Stimulated activated CD4-positive, alpha-beta T cell treated with anti-CD3 and anti-CD28 coated beads, Interleukin-12 subunit alpha, Interleukin-12 subunit beta, amount 100 ng/mL, for 24 hours (primary cell): ENCODE measurements at places on chromosomes 5 and 9.

- DNase-seq: no peak
Observed at GRCh38 chr5:162187371-162187770, 119.8 kb downstream of the GABRG2 start.

GRCh38 chr5:135020111-135020895 lies 13.7 kb downstream of the PITX1 start:
- no peak for DNase-seq

- DNase-seq: no peak
Observed at GRCh38 chr5:119363271-119363670, 7.5 kb downstream of the TNFAIP8 start.

- DNase-seq: no peak
Observed at GRCh38 chr9:20573023-20573422, 49.3 kb downstream of the MLLT3 start.

- DNase-seq: no peak
Observed at GRCh38 chr9:117010061-117010460, 323.0 kb downstream of the TRIM32 start.

- no peak for DNase-seq
Observed at GRCh38 chr9:20921362-20921761, 110.1 kb downstream of the HACD4 start.

- no peak for DNase-seq
Observed at GRCh38 chr5:56142233-56142613, 90.9 kb downstream of the ANKRD55 start.

GRCh38 chr5:172420235-172420939 lies 33.9 kb downstream of the SH3PXD2B start:
- DNase-seq: no peak

DNA sequence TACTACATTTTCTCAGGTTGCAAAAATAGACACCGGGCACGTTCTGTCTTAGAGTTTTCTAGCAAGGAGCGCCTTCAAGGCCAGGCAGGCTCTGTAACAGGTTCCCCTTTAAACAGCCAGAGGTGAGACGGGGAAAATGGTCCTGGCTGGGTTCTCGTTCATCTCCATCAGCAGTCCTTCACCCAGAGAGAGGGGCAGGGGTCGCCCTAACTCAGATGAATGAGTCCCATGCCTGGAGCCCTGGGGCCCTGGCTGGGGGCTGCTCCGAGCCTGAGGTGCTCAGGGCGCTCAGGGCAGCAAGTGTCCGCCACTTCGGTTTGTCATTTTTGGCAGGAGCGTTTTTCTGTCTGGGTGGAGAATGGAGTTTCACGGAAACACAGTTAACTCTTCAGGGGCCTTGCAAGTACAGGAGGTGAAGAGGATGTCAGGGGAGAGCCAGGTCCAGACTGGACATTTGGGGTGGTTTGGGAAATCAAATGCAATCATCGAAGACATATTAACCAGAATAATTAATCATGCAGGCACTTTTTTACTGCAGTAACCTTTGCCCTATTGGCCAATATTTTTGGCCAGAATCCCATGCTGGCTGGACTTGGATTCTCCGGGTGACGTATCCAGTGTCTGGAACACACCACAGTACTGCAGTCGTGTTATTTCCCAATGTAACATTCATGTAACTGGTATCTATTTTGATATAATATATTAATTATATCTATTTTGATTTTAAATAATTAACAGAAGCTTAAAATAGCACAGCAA lies 2.9 kb downstream of the NTNG2 start:
- no peak for DNase-seq

- DNase-seq: peak; percentile 28
Observed at GRCh38 chr5:140632366-140633020, 482 bp downstream of the CD14 start.

GRCh38 chr9:111599092-111599954 lies at the start of gene PTGR1:
Gene PTGR1, minus strand, starts transcription at chr9:111599647. Its CDS starts 2,225 bp downstream, at chr9:111597422.
- peak; percentile 11 for DNase-seq

DNA sequence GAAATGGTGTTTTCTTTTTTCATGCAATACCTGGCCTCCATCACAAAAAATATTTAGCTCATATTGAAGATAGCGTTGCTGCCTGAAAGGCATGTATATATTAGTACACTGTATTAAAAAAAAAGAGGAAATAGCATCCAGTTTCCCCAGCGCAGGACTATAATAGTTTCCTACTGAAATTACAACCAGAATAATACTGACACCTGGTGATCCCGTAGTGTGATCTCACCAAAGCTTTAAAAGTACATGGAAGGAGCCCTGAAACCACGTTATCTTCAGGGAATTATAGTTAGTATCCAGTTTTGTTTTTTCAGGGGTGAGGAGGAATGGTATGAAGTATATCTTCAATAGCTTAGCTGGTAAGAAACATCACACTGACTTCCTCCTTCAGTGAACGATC lies 264.9 kb downstream of the CD180 start:
- no peak for DNase-seq

GRCh38 chr5:136132087-136132486 lies 558 bp upstream of the SMAD5 start:
- no peak for DNase-seq

GRCh38 chr5:80239680-80240367 lies 16.0 kb downstream of the SERINC5 start:
- DNase-seq: no peak

DNA sequence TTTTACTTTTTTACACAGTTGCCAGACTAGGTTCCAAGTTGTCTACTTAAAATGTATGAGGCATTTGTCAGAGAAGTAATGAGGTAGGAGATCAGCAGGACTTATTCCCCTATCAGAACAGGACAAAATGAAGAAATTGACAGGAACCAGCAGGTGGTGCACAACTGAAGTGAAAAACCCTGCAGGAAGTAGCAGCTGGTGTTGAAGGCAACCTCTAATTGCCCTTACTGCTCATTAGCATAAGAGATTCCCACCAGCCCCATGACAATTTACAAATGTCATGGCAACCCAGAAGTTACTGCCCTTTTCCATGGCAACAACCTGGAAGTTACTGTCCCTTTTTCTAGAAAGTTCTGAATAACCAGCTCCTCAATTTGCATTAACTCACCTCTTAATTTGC lies 5.4 kb downstream of the PCDHB15 start:
- no peak for DNase-seq

DNA sequence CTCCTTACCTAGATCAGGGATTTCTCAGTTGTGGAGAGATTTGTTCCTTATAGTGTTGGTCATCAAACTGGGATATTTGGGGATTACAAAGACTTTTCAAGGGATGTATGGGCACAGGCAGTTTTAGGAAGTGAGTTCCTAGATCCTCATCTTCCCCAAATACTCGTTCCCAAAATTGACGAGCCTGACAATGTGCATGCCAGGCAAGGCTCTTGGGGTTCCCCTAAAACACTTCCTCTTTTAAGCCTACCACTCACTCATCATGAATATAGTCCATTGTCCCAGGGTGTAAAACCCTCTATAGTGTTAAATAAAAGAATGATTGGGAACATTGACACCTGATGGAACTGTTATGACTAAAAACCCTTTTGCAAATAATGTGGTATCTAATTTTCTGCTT lies 26.4 kb downstream of the PDCD1LG2 start:
- DNase-seq: no peak

DNA sequence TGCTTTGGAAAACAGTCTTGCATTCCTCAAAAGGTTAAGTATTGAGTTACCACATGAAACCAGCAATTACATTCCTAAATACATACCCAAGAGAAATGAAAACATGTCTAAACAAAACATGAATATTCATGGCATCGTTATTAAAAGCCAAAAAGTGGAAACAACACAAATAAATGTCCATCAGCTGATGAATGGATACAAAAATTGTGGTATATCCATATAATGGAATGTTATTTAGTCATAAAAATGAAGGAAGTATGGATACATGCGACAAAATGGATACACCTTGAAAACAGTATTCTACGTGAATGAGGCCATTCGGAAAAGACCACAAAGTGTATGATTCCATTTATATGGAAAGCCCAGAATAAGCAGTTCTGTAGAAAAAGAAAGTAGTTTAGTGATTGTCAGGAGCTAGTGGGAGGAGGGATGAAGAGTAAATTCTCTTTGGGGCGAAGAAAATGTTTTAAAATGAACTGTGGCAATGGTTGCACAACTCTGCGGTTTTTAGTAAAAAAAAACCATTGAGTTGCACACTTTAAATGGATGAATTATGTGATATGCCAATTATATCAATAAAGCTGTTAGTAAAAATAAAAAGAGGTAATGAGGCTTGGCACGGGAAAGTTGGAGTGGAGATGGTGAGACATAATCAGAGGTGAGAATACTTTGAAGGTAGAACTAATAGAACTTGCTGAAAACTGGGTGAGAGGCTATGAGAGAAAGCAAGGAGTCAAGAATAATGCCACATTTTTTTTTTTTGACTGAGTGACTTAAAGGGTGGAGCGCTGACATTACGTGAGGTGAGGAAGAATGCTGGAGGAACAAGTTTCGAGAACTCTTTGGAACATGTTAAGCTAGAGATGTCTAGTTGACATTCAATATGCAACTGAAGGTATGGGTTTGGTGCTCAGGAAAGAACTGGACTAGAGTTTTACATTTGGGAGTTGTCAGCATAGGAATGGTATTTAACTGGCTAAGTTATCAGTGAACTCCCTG lies 194.9 kb upstream of the ZNF608 start:
- DNase-seq: no peak

GRCh38 chr9:120210274-120210673 lies 369.7 kb downstream of the CDK5RAP2 start:
- no peak for DNase-seq

GRCh38 chr5:138180183-138180782 lies 1.4 kb downstream of the KIF20A start:
- no peak for DNase-seq

DNA sequence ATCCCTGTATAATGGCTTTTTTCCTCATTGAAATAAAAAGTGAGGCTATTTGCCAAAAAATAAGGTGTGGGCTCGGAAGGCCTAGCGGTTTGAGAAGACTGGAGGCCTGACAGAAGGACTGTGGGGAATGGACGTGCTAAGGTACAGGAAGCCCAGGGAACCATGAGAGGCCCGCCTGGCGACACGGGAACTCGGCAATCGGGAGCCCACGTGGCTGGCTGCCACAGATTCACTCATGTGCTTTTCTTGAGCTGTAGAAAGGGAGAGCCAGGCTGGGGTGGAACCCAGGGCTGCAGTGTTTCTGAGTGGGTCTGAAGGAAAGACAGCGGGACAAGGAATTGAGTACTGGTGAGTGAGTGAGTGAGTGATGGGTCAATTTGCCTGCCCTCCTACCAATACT lies 11.9 kb upstream of the DDX41 start:
- no peak for DNase-seq

DNA sequence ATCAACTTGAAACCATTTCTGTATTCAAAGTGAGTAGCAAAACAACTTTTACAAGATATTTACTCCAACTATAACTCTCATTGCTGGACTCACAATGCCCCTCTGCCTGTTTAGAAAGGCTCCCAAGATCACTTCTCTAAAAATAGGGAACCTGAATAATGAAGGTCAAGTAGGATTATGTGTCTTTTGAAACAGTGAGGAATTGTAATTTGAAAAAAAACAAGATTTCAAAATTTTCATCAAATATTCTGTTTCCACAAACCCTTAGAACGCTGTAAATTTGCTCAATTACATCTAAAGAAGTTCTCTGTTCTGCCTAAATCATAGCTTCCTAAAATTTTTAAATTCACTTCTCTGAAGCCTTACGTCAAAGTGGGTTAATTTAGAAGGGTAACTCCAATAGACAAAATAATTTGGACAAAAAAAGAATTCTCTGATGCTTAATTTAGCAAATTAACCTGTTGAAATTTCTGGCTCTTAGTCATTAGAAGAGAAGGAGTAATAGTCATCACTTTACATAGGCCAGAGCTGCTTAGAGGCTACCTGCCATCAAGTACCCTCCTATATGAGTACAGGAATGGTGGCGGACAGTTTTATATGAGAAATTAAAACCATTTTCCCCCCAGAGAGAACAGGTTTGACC lies 4.0 kb downstream of the ELL2 start:
- DNase-seq: no peak

DNA sequence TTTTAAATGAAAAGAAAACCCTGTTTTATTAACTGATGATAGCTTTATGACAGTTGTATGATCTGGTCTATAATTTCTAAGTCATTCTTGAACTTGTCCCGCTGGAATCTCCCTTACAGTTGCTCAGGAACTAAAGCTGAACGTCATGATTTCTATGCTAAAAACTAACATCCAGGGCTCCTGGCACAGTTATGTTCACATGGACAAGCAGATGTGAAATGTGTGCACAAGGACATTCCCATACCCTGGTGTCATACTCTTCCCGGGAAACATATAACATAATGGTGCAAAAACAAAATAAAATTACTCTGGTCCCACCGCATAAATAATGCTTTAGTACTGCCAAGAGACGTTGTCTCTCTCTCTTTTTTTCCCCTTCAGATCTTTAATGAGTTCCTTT lies 134.9 kb downstream of the PRDM6 start:
- DNase-seq: no peak

DNA sequence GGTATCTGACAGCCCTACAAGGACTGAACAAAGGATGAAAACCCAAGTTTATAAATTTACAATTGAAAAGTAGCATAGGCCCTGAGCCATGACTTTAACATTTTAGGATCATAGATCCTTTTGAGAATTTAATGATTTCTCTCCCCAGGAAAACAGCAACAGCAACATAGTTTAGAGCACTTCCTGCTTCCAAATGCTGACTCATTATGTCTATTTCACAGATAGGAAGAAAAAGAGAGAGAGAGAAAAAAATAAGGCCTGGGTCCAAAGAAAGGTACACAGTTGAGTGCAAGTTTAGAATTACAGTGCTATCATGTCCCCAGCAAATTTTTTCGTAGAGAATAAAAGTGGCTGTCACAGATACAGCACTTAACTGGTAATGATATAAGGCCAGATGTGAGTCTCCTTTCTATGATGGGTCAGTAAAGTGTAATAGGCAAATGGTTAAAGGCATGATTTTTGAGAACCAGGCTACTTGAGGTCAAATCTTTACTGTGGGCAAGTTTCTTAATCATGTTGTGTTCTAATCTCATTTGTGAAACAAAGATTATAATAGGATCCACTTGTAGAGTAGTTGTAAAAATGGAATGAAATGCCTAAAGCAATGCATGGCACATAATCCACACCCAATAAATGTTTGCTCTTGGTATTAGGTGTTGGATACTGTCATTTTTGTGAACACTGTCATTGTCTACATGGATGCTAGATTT lies 12.3 kb upstream of the PPP2R2B start:
- DNase-seq: no peak

- DNase-seq: no peak
Observed at GRCh38 chr5:137186759-137187461, 312.2 kb downstream of the SPOCK1 start.

GRCh38 chr5:181224390-181225229 lies 1.5 kb downstream of the TRIM41 start:
- no peak for DNase-seq

GRCh38 chr5:108531367-108532128 lies 149.7 kb upstream of the FBXL17 start:
- DNase-seq: no peak

- peak; percentile 59 for DNase-seq
Observed at GRCh38 chr5:90783460-90784333, 225.1 kb downstream of the ADGRV1 start.
